CD4-positive, alpha-beta T cell treated with Interleukin-1 beta for 1 hour (primary cell): ENCODE measurements at places on chromosomes 7 and 10.

GRCh38 chr7:16826060-16826459 lies 21.3 kb upstream of the AGR2 start:
- DNase-seq, result no peak

- DNase-seq, result no peak
Observed at GRCh38 chr10:17098012-17098411, 31.6 kb downstream of the CUBN start.

DNA sequence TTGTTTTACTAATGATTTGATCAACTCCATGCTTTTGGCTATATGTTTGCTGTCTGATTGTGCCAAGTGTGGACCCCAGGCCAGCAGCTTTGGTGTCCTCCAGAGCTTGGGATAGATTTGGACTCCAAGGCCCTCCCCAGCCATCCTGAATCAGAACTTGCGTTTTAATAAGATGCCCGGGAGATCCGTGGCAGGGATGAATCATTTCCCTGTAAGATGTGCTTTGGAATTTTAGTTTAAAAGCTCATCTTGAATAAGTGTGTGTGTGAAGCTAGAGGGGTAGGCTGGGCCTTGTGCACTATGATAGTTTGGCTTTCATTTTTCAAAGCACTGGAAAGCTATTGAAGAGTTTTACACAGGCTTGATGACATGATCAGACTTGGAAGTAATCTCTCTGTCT lies 66.2 kb upstream of the SDK1 start:
- DNase-seq, result no peak

GRCh38 chr10:31694126-31694685 lies 234.4 kb downstream of the ARHGAP12 start:
- DNase-seq, result no peak

DNA sequence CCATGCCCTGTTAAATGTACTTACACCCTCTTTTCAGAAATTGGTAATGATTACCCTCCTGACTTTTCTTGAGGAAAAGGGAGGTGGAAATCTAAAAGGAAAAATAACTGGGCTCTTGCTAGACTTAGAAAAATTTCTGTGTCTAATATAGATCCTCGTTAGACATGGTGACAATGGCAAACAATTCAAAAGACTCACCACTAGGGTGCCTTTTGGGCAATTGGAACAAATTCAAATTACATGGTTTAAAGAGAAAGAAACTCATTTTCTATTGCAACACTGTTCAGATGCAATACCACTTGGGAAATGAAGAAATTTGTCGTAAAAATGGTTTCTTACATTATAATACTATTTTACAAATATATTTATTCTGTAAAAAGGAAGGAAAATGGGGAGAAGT lies 950.1 kb downstream of the GRM8 start:
- no peak for DNase-seq

DNA sequence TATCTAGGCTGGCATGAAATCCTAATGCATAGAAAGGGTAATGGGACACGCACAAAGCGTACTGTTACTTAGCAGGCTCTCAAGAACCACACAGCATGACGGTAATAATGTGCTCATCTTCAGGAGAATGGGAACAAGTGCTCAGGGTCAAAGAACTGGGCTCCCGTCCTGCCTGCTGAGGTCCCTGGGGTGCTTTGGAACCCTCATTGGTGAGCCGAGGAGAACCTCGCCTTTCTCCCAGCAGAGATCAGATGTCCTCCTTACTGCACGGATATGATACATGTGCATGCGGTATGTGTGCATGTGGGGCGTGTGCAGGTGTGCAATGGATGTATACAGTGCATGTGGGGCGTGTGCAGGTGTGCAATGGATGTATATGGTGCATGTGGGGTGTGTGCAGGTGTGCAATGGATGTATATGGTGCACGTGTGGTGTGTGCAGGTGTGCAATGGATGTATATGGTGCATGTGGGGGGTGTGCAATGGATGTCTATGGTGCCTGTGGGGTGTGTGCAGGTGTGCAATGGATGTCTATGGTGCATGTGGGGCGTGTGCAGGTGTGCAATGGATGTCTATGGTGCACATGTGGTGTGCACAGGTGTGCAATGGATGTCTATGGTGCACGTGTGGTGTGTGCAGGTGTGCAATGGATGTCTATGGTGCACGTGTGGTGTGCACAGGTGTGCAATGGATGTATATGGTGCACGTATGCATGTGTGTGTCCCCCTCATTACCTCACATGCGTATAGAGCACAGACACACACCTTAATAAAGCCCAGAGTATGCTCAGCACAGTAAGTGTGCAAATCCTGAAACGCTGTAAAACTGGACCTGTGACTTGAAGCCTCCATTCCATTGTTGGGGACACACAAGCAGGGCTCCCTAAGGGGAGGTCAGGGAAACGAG lies 336.3 kb downstream of the PTPRN2 start:
- no peak for DNase-seq

GRCh38 chr10:45371560-45371959 lies 2.5 kb upstream of the ALOX5 start:
- DNase-seq, result no peak

GRCh38 chr7:8134089-8134733 lies 127.8 kb downstream of the ICA1 start:
- peak; percentile 20 for DNase-seq

GRCh38 chr7:28630350-28630749 lies 218.0 kb downstream of the CREB5 start:
- DNase-seq, result no peak

- DNase-seq, result no peak
Observed at GRCh38 chr10:33465747-33466146, 131.3 kb upstream of the NRP1 start.

DNA sequence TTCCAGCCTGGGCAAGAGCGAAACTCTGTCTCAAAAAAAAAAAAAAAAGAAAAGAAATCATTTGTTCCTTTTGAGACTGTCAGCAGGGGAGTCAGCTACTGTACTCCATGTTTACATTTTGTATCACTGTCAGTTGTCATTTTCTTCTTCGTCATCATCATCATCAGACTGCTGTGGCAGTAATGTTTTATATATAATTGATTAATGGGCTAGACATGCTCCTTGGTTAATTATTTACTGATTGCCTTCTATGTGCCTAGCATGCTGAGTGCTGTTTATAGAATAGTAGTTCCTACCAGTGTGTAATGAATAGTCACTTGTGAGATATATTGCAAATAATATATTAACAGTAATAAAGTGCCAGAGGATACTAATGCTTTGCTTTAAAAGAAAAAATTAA lies 50.5 kb downstream of the VCL start:
- no peak for DNase-seq

- no peak for DNase-seq
Observed at GRCh38 chr7:51918581-51918980, 602.0 kb upstream of the COBL start.

DNA sequence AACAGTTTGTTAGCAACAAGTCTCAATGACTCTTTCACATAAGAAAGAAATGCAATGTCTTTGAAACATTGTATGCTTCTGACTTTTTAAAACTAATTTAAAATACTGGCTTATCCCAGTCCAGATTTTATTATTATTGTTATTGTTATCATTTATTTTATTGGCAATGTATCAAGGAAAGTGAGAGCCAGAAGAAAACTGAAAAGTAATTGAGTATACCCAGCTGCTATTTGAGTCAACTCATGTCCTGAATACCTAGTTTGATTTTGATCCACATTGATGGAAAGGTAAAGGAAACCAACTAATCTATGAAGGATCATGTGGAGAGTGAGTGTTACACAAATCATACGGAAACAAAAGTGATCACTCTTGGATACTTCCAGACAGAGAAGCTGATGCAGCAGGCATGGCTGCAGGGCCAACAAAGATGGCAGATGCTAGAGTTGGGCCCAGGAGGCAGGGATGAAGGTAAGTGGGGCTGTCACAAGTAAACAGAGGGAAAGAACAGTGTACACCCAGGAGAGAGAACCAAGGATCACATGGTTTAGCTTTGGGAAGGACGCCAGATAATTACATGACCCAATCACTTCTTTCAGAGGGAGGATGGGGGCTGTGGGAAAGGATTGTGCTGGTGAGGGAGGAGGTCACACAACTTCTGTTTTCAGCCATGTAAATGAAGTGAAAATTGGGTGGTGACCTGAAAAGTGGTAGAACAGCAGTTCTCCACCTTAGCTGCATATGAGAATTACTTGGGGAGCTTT lies 179.2 kb upstream of the NAMPT start:
- DNase-seq, result no peak

DNA sequence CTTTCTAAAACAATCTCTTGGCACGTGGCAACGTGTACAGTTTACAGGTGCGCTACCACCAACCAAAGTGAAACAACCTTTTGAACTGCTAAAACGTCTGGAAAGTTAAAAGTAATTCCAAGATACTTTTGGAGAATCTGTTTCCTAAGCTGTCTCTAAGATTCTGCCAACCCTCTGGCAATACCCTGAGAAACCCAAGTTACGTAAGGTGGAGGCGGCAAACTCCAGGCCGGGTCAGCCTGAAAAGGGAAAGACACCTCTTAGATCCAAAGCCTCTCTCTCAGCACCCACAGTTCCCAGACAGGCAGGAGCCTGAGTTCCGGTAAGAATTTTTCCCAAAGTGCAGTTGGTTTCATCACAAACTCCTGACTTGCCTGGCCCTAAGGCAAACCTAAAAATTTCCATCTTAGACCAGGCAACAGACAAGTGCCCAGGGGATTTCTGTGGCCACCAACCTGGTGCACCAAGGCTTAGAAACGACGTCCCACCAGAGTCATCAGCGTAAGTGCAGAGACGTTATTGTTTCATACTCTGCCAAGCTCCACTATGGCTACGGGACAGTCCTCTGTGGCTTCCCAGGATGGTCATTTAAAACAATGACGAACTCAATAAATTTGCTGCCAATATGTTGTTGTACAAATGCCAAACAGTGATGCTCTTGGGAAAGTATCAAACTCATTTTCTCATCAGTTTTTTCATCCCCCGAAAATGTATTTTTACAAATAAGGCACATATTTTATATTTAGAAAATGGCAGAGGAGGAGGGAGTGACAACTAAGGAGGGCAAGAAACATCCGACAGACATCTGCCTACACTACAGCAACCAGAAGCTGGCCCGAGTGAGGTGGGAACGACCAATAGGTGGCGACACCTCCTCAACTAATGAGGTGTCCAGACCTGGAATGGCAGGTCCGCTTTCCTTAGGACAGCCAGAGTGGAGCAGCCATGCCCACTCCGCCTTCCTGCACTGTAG lies 205.8 kb upstream of the FRMD4A start:
- DNase-seq, result peak; percentile 58

DNA sequence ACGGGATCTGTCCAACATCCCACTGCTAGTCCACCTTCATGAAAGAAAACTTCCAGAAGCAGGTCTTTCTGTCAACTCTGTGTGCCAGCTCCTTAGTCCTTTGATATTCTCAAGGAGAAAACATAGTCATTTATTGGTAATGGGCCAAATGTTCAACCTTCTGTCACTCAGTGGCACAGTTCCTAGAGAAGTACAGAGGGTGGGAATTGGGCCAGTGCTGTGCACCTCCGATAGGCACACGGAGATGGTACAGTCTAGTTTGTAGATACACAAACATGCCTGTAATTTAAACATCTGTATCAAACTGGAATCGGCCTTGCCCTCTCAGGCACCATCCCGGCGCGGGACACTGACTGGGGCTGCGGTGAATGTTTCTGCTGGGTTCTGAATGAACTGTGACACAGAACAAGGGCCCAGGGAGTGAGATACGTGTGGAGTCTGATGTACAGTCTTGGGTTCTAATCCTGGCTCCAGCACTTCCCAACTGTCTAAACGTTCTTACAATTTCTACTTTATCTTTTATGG lies 213.9 kb upstream of the SHH start:
- no peak for DNase-seq

DNA sequence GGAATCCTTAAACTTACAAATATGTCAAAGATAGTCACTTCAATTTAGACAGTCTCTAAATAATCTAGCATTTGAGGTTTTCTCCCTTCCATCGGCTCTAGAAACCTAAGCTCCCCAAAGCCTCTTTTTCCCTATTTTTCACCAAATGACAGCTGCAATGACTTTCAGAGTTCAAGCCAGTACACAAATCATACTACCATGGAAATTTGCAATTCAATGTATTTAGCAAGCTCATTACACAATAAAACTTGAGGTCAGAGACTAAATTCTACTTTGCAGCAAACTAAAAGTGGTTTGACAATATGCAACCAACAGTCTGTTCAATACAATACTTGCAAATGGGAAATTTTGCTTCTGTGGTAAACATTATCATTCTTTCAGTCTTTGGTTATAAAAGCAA lies 80.3 kb downstream of the SKIDA1 start:
- no peak for DNase-seq
